ENCODE measurements at places on chromosomes 2 and 18.
A peak's percentile ranks its signal among the peaks of the same experiment; 100 is the strongest.

GRCh38 chr2:106307860-106308259 is 113.8 kb upstream of the UXS1 start:
- DNase-seq: no peak

DNA sequence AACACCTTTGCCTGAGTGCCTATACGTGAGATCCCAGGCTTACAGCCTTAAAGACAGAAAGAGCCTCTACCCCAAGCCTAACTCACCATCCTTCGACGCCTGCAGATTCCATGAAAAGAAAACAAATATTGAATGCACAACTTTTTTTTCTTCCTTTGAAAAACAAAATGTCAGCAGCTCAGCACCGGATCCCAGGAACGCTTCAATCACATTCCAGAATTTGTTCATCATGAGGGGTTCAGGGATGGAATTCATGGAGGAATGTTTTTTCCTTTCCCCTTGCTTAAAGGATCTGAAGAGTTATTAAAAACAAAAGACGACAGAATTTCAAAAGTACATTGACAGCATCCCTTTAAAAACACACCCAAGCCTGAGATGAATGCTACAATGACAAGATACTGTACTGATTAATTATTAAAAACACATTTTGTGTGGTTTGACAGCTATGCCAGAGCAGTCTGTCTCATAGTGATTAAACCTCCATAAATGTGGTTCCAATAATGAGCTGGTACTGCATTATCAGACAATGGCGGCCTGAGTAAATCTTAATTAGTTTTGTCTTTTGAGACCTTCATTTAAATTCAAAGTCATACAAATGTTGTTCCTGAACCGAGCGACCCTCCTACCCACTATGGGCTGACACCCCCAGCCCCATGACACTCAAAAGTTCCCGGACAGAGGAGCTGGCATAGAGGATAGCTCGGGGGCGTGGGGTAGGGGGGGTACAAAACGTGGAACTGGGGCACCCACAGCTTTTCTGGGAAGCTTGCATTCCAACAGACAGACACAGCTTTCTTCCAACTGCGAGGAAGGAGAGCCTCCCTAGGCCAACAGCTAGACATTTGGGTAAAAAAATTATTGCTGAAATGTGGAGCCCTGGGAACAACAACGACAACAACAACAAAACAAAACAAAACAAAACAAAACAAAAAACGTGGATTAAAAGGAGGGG is 227.5 kb downstream of the TTC32 start:
- DNase-seq: no peak

DNA sequence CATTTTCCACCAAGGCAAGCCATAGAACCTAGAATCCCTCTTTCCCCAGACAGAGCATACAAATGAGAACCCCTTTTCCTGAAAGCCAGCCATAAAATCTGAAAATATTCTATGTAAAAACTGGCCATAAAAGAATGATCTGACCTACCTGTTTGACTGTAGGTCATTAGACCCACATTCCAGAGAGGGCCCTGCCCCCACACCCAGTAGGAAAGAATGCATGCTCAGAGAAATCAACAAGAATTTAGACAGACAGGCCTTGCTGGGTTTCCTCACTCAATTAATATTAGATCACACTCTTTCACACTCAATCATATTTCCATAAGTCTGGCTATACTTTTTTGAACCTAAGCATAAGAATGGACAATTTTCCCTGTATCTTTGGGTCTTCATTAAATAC is 929.5 kb downstream of the ERBB4 start:
- no peak for DNase-seq

DNA sequence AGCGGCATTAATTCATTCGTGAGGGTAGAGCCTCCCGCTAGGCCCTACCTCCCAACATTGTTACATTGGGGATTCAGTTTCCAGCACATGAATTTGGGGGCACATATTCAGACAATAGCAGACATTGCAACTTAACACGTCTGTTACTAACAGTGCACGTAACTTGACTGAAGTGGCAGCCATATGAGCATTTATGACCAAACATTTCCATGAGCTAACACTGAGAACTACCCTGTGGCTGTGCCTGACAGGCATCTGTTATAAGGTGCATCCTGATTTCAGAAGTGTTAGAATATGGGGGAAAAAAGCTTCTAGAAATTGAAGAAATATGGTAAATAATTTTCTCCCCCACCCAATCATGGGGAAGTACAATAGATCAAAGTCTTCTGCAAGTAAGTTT is 24.5 kb downstream of the MALT1 start:
- DNase-seq: no peak

- peak; percentile 2 for DNase-seq
Observed at GRCh38 chr18:47595831-47596501, 334.5 kb downstream of the SMAD2 start.

DNA sequence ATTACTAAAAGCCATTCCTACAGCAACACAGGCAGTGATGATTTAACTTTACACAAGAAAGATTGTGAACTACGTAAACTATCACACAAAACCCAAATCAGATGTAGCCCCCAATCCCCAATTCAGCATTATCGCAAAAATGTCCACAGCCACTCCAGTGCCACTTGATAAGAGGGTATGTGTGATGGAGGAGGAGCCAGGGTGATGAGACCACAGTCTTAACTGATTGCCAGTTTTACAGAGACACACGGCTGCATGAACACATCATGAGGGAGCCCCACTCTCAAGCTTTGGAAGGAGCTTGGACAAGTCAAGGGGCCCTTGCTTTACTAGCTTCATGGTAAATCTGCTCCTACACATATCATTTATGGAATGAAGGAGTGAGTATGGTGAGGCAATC is 116.0 kb downstream of the FAM161A start:
- DNase-seq: no peak

- DNase-seq: no peak
Observed at GRCh38 chr18:32875625-32876024, 102.8 kb upstream of the KLHL14 start.

DNA sequence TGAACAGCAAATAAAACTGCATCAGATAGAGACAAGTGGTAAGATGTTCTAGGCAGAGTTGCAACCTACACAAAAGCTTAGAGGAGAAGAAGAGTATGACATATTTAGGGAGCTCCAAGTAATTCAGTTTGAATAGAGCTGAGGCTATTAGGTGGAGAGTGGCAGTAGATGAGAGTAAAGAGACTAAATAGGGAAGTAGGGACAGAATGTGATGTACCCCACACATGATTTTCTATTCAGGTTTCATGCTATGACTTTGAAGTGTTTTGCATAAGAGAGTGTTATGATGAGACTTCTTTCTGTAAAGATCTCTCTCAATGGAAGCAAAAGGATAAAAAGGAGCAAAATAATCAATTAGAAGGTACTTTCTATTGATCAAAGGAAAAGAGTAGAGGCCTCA is 206.8 kb upstream of the ERBB4 start:
- DNase-seq: no peak

DNA sequence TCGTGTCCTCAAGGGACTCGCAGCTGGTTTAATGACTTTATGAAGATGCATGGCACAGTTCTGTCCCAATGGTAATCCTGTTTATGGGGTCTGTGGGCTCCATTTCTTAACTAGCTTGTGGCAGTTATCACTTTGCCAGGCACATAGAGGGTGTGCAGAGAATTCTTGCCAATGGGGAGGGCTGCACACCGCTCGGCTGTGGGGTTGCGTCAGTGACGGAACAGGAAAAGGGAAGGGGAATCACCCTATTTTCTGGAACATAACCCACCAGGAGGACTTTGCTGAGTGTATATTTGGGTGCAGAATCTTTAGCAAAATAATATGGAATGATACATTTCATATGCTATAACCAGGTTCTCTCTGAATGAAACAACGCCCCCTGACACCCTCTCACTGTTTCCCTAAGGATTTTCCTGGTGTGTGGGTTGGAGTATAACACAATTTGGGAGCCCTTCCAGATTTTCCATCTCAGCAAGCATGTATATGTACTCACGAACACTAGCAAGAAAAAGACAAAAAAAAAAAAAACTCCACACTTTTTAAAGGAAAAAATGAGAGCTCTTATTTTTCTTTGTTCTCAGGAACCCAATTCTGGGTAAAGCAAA is 43.9 kb upstream of the TRIB2 start:
- DNase-seq: no peak

DNA sequence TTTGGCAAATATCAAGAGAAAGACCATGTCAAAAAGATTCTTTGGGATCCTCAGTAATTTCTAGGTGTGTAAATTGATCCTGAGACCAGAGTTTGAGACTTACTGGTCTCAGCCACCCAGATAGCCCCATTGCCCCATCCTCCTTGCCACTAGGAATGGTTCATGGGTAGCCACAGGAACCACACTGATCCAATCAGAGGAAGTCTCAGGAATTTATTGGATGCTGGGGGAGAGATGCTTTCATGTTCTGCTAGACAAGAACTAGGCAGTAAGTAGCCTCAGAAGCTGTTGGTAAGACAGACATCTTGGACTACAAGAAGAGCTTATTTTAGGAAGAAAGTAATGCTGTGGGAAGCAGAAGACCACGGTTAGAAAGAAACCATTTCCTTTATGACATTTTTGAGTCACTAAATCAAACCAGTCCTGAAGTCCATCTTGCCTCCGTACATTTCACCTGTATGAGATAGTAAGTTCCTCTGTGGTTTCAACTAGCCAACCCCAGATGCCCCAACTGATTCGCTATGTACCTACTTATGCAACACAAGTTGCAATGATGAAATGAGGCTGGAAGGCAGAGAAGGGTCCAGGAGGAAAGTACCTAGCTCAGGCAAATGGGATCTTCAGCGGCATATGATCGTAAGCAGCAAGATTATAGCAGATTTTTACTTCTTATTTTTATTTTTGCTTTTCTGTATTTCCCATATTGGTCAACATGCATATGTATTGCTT is 3.6 kb upstream of the ST3GAL5 start:
- no peak for DNase-seq

DNA sequence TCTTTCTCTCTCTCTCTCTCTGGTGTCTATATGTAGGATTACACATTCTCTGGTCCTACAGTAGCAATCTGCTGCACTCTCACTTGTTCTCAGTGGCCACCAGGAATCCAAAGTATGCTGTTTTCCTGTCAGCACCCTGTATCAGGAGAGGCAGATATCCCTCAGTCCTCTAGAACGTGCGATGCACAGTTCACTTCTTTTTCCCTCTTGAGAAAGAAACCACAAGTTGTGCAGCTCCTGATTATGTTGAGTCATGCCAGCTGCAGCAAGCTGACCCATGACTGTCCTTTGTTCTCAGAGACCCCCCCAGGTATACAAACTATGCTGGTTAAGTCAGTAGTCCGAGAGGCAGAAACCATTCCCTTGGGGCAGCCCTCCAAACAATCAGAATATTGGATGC is 54.6 kb downstream of the LANCL1 start:
- DNase-seq: no peak

DNA sequence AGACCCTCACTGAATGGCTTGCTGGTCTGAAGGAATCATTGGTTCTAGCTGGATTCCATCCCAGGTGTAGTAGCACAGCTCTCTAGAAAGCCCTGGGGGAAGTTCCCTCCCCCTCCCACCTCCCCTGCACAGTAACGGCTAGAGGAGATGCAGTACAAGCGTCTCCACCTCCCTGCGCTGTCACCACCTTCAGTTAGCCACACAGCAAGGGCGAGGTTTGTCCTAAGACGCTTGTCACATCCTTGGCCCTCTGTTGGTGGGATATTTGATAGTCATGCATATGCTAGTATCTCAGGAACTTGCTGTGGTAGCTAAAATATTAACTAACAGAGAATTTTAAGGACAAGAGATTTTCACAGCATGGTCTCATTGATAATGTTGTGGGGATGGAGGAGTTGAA is 19.4 kb downstream of the TRAPPC12 start:
- no peak for DNase-seq

- no peak for DNase-seq
Observed at GRCh38 chr2:215371915-215372897, 60.3 kb downstream of the ATIC start.

DNA sequence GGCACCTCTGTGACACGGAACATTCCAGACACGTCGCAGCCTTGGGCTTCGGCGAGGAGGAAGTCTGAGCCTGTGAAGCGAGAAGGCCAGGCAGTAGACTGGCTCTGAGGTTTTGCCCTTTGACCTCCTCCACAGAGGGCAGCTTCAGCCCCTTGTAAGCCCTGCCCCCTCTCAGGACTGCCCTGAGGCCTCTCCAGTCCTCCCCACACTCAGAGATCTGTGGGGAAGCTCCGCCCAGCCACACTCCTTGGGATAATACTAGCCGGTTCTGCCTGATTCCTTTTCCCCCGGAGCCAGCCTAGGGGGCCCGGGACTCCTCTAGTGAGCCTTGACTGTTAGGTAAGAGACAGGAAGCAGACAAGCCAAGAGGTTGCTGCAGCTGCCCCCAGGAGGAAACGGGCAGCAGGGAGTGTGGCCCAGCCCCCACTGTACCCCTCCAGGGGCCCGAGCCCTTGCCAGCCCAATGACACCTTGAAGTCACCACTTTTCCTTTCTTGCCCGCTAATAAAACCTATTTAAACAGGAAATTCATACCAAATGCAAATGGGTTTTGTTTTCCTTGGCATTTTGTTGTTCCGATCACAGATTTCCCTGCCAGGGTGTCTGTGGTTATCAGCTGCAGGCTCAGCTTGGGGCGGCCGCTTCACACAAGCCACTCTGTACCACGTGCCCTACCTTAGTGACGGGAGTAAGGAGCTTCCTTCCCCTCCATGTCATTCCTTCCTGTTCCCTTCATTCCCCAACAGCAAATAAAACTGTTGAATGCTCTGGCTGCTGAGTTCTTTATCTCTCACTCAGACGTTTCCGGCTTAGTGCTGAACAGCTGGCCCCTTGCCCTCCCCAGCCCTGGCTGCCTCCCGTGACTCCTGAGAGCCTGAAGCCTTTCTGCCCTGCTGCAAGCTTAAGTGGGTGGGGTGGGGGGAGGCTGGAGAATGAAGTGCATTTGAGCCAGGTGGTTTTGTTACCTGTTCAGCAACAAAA is 124.7 kb downstream of the CABLES1 start:
- DNase-seq: no peak

DNA sequence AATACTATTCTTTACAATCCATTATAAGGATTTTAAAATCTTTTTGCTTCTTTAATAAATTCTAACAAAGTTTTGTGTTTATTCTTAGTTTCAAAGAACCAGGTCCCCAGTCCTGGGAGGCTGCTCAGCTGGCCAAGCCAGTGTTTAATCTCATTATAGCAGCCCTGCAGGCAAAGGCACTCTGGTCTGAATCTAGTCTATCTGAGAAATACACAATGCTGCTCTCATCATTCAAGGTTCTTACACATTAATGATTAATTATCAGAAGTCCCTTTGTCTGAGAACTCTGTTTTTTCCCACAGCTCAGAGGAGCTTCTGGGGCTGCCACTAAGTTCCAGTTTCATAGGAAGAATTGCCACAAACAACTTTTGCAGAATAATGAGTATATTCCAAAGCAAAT is 27.7 kb downstream of the KCTD18 start:
- no peak for DNase-seq

GRCh38 chr18:26524504-26525351 is 23.6 kb downstream of the KCTD1 start:
- DNase-seq: no peak

DNA sequence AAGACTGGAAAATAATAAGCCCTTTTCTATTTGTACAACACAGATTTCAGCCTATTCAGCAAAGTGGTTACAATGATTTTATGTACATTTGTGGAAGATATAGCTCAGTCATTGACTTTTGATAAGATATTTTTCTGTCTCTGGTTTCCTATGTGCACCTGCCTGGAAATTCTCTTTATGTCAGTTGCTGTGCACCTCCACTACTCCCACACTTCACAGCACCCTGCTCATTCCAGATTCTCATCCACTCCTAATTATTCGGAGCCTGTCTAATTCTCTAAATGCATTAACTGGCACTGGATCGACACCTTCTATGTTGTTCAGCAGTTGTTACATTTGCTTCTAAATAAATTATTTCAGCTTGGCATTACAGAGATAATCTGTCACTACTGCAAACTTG is 275.1 kb upstream of the RND3 start:
- DNase-seq: no peak
